ENCODE measurements at places on chromosomes 1 and 21.

GRCh38 chr1:219177363-219177762 is 3.7 kb downstream of the LYPLAL1 start:
- DNase-seq = no peak

DNA sequence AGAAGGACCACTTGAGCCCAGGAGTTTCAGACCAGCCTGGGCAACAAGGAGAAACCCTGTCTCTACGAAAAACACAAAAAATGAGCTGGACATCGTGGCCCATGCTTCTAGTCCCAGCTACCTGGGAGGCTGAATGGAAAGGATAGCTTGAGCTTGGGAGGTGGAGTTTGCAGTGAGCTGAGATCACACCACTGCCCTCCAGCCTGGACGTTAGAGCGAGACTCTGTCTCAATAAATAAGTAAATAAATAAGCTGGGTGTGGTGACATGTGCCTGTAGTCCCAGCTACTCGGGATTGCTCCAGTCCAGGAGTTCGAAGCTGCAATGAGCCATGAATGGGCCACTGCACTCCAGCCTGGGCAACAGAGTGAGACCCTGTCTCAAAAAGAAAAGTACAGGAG is 3.6 kb downstream of the AKR1A1 start:
- DNase-seq = no peak

DNA sequence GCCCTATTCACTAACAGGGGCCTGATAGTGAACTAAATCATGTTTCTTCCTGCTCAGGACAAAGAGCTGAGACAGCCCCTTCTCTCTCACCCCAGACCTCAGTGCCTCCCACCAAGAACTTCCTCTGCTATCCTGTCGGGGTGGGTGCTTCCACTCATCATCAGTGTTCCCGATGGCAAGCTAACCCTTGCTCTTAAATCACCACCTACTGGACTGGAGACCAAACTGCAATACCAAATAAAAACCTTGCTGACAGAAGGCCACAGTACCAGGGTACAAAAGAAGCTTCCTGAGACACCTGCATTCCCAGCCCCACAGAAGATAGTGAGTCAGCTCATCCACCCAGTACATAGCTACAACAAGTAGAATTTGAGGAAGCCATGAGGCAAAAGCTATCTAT is 799.5 kb downstream of the LTN1 start:
- no peak for DNase-seq

GRCh38 chr21:28669321-28669720 is 323.4 kb downstream of the LTN1 start:
- DNase-seq = no peak

DNA sequence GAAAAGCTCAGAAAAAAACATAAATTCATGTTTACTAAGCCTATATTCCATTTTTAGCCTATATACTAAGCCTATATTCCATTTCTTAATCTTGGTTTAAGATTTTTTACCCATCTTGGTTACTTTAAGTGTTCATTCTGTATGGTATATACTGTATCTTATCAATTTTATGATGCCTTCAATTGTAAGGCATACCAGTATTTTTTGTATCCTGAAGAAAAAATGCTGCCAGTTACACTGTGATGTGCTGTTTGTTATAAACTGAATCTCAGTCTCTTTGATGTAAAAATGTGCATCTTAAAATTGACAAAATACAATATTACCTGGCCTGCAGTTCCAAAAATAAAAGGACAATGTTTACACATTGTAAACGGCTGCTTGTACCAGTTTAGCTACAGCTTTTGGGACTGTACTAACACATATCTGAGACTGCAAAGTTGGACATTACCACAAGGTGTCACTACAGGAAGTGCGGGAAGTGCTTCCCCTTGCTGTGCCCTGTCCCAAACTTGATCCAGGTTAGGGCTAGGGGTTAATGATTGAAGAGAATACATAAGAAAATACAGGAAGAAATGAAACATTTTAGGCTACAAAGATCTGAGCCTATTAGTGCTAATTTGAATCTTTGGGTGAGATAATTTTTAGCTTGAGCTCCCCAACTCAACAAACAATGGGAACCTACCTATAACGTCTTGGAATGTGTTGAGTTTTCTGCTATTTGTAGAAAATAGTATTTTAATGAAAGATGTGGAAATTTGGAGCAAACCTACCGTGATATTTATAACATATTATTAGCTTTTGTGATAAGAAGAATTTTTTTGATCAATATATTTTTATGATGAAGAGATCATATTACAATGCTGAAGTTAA is 108.9 kb downstream of the LBR start:
- peak; percentile 32 for DNase-seq

DNA sequence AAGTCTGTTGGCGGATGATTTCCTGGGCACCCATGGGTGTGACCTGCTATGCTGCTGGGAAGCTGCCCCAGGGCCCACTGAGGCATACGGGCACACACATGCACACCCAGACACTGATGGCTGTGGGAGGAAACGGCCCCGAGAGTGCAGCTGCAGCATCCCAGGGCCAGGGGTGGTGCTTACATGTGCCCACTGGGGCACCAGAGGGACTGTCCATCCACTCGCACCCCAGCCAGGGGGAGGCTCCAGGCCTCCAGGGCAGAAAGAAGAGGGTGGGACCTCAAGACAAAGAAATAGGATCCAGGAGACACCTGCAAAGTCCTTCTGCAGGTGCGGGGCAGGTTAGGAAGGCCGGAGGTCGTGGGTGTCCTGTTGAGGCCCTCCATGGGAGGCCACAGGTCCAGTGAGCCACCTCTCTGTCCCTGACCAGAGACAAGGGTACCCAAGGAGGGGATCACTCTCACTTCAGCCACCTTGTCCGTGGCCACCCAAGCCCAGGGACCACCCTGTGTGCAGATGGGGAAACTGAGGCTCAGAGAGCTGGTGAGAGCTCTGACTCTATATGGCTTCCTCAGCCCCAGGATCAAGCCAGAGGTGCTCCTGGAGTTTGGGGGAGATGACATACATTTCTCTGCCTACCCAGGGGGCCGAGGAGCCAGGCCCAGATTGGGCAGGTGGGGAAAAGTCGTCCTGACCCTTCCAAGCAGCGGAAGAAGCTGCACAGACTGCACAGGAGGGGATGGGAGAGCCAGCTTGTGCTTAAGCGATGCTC is 57.1 kb downstream of the WNT9A start:
- DNase-seq = no peak

DNA sequence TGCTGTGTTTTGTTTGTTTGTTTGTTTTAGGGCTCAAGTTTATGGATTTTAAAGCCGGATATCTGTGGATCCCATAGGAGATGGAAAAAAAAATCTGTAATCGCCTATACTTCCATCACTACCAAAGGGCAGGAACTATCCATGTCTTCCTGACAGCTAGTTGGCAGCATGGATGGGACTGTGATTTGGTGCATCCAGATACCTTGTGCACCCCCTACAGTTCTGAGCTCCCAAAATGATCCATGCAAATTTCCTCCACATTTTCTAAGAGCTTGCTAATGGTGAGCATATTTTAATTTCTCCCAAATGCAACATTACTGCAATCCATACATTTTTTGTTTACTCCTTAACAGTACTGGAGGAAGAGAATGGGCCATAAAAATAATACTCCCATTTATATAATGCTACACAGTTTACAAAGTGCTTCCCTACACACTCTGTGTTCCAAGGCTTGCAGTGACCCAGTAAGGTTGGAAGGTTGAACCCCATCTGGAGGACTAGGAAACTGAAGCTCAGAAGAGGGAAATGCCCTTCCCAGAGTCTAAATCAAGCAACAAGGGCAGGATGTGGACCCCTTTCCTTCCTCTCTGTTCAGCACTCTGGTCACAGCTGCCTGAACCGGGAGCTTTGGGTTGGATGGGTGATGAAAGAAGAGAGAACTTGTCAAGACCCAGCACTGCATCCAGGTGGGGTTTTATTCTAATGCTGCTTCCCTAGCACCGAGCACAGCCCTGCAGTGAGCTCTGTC is 48.0 kb downstream of the CAPN8 start:
- DNase-seq = no peak

DNA sequence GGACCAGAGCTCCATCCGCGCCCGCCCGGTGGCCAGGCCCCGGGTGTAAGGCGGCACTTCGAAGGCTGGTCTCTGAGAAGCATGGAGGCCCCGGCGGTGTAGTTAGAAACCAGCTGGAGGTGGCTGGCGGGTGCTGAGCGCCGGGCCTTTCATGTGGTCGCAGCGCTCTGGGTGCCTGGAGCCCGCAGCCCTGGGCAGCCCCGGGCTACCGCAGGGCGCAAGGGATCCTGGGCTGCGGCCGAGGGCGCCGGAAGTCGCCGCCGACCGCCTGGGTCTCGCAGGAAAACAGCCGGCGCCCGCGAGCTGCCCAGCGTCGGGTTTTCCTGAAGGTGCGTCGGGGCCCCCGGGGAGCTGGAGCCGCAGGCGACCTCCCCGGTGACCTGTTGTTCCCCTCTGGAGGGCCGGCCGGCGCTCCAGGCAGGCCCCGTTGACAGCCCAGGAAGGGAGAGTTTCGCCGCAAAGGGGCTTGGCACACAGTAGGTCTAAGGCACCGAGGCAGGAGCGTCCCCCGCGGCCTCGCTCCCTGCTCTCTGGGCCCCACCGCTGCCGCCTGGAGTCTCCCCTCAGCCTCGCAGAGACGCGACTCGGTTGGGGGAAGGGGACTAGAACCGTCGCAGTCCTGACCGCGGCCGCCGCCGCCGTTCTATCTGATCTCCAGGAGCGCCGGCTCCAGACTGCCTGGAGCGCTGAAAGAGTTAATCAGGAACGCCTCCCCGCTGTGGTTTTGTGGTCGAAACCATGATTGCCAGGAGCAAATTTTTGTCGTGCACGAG is 2.7 kb downstream of the GRHL3 start:
- DNase-seq = peak; percentile 98

DNA sequence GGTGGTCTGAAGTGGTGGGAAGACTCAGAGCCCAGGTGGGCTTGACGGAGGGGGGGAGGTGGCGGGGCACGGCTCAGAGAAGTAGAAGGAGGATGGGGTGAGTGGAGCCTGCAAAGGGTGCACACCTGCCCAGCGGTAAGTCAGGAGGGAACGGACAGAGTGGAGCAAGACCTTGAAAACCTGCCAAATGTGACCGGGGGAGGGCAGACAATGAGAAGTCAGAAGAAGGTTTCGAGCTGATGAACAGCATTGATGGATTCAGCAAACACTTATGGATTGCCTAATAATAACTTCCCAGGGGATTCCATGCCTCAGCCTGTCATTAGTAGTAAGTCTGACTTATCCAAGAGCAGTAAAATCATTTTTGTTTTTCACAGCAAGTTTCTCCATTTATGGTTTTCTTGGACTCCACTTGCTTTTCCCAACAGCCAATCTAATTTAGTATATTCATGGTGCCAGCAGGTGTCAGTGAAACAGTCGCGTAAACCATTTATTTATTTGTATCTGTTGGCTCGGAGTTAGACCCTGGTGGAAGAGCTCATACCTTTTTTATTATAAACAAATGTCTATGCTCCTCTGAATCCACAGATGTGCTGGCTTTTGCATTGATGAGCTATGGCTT is 279.1 kb downstream of the PCP4 start:
- no peak for DNase-seq

- no peak for DNase-seq
These were observed 61.8 kb upstream of the PTGFRN start for GRCh38 chr1:116847688-116848531.

DNA sequence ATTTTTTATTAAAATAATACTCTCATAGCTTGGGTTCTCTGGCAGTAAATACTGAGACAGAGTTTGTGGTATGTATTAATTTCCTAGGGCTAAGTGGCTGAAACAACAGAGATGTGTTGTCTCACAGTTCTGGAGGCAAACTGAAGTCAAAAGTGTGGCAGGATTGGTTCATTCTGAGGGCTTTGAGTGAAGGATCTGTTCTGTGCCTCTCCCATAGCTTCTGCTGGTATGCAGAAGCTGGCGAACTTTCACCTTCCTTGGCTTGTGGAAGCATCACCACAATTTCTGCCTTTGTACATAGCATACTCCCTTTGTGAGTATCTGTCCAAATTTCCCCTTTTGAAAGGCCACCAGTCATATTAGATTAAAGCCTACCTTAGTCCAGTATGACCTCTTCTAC is 21.0 kb downstream of the RNPC3 start:
- no peak for DNase-seq

DNA sequence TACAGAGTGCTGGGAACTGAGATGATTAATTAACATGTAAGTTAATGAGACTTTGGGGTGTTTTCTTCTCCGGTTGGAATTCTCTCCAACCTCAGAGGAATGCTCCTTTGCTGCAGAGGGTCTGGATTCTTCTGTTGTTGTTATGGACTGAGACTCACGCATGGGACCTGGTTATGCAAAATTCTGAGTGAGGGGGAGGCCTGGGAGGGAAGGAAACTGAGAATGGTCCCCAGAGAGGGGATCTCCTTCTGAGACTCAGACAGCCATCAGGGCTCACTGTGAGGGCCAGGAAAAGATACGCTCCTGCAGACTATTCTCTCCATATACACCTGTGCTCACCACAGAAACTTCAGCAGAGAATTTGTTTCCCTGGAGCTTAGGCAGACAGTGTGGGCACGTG is 56.3 kb downstream of the HTR6 start:
- DNase-seq = no peak
